ENCODE measurements at places on chromosomes 7 and 10.
A peak's percentile ranks its signal among the peaks of the same experiment; 100 is the strongest.

DNA sequence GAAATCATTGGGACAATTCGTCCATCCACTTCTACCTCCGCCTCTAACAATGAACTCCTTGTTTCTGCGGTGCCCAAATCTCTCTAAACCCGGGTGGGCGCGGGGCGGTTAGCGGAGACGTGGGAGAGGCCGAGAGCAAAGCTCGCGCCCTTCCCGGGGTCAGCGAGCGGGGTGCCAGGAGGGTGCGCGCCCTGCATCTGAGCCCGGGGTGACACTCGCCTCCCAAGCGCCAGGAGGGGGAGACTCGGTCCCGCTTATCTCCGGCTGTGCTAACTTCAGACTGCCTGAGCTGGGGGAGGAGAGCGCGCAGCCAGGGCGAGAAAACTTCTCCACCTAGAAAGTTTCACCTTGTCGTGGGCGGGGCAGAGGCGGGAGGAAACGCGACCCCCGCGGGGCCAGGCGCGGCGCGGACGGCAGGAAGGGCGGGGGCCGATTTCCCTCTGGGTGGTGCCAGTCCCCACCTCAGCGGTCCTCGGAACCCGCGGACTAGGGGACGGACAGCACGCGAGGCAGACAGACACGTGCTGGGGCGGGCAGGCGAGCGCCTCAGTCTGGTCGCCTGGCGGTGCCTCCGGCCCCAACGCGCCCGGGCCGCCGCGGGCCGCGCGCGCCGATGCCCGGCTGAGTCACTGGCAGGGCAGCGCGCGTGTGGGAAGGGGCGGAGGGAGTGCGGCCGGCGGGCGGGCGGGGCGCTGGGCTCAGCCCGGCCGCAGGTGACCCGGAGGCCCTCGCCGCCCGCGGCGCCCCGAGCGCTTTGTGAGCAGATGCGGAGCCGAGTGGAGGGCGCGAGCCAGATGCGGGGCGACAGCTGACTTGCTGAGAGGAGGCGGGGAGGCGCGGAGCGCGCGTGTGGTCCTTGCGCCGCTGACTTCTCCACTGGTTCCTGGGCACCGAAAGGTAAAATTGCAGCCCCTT, at the start of gene MET:
TSS of gene MET (plus strand) at position 516 of the 915 bp plus-strand sequence. CDS start 26,889 bp downstream, outside the sequence.
- peak; percentile 24 for DNase-seq

DNA sequence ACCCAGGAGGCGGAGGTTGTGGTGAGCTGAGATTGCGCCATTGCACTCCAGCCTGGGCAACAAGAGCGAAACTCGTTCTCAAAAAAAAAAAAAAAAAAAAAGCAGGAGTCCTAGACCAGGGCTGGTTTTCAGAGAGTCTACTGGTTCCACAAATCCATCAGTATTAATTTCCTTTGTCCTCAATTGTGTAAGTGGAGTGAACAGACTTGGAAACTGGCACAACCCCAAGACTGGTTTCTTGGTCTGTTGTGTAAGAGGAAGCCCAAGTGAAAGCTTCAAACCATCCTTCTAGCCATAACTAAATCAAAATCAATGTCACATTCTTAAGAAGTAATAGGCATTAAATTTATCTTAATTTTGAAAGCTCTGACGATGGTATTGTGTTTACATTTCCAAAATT, 213.6 kb downstream of the DGKI start:
- DNase-seq = no peak

DNA sequence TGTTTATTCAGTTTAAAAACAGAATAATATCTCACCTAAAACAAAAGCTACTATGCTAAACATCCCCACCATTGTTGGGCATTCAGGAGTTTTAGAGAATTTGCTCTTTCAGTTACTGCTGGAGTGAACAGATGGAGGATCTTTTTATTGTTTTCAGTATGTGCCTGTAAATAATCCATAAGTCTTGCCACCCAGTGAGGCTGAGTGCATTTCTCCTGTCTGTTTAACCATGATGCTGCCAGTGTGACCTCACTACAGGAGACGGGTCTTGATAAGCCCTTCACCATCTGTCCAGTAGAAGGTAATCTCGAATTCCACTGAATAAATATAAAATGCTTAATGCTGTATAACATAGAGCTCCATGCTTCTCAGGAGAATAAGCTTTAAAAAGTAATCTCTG, 430.9 kb downstream of the POM121L12 start:
- DNase-seq = no peak

- DNase-seq = no peak
Observed at GRCh38 chr10:26438534-26439341, 597 bp downstream of the APBB1IP start.

DNA sequence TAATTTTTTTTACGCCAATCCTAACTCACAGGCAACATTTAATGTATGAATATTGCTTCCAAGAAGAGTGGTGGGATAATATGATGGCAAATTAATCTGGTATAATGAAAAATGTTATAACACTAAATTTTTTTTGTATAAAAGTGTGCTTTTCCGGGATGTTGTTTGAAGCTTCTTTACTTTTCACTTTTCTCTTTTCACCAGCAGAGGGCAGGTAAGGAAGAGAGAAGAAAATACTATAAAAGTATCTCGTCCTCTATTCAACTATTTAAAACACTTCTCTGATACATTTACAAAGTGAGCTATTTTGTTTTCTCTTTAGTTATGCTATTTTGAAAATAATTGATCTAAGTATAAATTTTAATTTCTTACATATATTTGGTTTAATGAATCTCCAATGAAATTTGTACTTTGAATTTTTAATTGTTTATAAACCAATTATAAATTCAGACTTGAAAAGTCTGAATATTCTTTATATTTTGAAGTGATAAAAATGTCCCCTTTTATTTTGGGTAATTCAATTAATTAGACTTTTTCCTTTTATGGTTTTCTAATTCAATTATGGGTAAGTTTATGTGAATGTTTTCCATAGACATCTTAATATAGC, 20.7 kb upstream of the CFTR start:
- DNase-seq = no peak

- DNase-seq = no peak
Observed at GRCh38 chr7:55409482-55410225, 44.5 kb downstream of the LANCL2 start.

DNA sequence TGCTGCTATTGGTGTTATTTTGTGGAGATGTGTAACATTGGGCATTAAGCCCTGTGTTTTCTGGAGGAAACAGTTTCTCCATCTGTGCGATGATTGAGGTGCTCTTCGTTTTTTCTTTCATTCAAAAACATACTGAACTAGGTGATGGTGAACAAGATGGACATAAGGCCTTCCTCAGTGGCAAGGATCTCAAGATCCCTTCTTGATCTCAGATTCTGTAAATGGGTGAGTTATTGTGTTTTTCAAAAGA, 759 bp upstream of the ELAPOR2 start:
- DNase-seq = no peak

GRCh38 chr10:28060031-28060607, 61.2 kb upstream of the ODAD2 start:
- DNase-seq = no peak

DNA sequence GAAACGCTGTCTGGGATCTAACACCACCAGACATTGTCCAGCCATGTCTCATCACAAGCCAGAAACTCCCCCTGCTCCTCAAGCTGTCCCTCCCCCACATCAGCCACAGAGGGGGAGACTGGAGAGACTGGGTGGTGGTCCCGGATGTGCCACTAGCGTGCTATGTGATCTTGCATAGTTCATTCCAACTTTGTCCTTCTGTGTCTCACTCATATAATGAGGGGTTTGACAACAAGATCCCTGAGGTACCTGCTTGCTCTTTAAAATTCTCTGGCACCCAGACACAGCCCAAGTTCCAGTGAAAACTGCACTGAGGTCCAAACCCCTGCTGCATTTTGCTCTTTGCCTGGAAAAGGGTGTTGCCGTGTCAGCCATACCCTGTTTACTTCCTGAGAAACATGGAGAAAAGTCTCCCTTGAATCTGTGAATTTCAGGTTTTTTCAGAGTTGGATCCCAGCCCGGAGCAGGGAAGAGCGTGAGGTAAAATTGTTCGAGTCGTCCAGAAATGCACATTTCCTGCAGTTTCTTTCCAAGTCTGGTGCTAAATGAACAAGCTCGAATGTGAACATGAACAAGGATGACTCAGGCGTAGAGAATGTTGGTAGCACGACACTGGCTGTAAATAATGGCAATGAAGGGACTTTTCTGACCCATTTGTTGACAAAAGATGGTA, 156.6 kb downstream of the CCDC3 start:
- DNase-seq = no peak

- DNase-seq = no peak
Observed at GRCh38 chr7:77982926-77983550, 184.5 kb downstream of the PHTF2 start.

Measured in GM12864 (cell line).